ENCODE measurements at places on chromosomes 3 and 15.

DNA sequence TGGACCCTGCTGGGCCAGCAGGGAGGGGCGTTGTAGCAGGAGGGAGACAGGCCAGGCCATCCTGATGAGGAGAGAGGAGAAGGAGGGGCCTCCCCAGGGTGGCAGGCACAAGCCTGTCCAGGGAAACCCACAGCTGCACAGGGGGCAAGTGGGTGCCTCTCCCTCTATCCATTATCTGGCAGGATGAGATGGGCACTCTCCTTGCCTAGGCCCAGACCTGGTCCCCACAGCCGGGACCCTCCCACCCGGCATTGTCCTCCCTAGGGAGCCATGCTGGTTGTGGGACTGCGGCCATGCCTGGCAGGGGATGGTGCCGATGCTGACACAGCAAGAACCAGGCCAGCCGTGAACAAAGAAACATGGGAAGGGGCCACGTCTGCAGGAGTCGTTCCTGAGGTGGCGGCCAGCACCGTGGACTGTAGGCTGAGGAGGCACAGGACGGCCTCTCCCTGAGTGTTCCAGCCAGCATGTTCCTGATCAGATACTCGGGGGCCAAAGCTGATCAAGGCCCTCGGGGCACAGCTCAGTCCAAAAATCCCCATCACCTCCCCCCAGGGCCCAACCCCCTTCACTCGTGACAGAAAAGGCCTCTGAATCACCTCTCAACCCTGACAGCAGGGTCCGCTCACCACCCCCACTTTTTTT lies 19.2 kb upstream of the CYP11A1 start:
- no peak for DNase-seq

DNA sequence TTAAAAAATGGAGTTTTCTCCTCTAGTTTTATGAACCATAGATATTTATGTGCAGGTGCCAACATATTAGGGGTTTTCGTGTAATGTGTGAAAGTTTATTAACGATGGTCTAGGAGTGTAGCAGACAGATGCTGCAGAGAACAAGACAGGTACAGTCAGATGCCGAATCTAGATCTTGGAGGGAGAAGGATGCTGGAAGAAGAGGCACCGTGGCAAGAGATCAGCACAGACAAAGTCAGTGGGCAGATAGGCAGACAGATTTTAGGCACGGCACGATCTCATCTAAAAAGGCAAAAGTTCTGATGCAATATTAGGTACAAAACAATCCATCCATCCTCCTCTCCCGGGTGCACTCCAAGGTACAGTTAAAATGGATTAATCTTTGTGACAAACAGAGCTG lies 161.6 kb downstream of the TIGIT start:
- no peak for DNase-seq

DNA sequence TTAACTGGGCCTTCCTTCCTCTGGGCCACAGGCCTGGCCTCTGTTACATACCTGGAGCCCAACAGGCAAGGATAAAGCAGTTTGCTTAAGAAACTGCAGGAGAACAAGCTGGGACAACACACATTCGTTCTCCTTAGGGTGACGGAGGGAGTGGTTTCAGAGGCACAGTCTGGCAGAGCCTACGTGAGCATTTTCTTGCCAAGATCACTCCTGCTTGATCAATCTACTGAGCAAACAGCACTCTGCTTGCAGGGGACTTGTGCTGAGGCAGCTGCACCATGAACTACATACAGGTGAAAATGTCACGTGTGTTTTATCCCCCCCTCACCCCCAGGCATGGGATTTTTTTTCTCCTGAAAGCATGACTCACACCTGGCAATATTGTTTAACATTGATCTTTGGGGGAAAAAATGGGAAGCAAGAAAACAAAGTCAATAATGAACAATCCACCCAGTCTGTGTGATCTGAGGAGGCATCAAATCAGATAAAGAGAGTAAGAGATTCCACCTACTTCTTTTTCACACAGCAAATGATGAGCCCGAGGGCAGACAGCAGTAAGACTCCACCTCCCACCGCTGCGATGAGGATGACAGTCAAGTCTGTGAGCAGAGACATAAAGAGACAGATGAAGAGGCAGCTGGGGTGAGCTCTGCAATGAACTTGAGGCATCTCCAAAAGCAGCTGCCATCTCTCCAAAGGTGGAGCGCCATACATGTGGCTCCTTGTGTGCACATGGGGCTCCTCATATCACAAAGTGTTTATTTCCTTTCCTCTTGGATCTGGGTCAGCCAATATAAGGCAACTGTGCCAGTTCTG lies 57.4 kb downstream of the CDCP1 start:
- no peak for DNase-seq

DNA sequence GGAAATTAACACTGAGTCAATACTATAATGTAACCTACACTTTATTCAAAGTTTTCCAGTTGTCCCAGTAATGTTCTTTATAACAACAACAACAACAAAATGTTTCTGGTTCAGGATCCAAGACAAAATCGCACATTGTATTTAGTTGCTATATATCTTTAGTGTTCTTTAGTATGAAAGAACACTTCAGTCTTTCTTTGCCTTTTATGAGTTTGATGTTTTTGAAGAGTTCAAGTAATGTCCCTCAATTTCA lies 7.6 kb upstream of the GRAMD1C start:
- no peak for DNase-seq

GRCh38 chr15:39403640-39404117 lies 177.2 kb upstream of the THBS1 start:
- DNase-seq, result no peak

DNA sequence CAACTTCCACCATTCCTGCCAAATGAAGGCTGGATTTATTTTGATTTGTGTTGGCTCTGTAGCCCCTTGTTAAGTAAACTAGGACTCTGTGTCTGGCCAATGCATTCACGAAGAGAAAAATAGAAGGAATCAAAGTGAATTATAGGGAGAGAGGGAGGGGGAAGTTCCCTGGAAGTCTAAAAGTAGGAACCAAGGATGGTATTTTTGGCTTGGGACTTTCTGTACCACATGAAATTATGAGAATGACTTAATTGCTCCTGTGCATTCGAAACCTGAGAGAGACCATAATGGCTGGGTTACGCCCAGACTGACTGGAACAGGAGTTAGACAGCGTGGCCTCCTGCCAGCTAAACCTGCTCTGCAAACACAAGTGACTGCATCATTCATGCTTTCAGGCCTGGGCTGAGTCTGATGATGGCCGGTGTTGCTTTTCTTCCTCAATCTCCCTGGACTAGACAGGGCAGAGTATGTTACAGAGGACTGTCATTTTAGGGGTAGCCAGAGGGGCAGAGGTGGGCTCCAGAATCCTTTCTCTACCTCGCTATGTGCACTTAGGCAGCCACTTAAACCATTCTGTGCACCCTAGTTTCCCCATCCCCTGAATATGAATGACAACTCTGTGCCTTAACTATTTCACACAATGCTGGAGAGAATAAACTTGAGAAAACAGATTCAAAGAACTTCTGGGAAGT lies 58.9 kb downstream of the MYO1E start:
- DNase-seq, result no peak

DNA sequence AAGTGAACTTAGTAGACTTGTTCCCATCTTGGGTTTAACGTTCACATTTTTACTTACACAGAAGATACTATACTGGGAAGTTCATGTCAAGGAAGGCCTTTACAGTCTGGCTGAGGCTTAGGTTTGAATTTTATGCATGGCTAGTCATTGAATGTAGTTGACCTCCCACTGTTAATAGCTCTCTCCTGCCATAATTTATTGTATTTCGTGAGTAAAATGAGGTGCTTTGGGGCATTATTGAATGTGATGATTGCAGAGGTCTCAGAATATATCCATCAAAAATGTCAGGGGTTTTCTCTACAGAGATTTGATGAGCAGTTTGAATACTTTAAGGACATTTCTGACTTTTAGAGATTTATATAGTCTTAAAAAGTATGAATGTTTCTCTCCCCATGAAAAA lies 356.6 kb upstream of the GRM7 start:
- DNase-seq, result no peak

GRCh38 chr3:66538390-66538789 lies 37.6 kb upstream of the LRIG1 start:
- no peak for DNase-seq

DNA sequence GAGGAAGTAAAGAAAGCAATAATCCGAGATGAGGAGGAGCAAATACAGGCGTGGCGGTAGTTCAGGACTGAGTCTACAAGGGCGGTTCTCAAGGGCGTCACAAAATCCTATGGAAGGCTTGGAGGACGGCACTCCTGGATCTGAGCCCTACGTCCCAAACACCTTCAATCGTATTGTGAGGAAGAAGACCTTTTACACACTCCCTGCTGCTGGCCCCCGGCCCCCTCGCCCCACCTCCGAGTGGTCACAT lies 747 bp downstream of the PLD1 start:
- no peak for DNase-seq
